ENCODE measurements at places on chromosomes 2 and 18.

GRCh38 chr2:26709323-26710110, 17.0 kb downstream of the KCNK3 start:
- DNase-seq: no peak

GRCh38 chr2:71950256-71951082, 197.2 kb downstream of the CYP26B1 start:
- DNase-seq: peak; percentile 76

GRCh38 chr2:171858397-171858958, 35.6 kb downstream of the SLC25A12 start:
- no peak for DNase-seq

DNA sequence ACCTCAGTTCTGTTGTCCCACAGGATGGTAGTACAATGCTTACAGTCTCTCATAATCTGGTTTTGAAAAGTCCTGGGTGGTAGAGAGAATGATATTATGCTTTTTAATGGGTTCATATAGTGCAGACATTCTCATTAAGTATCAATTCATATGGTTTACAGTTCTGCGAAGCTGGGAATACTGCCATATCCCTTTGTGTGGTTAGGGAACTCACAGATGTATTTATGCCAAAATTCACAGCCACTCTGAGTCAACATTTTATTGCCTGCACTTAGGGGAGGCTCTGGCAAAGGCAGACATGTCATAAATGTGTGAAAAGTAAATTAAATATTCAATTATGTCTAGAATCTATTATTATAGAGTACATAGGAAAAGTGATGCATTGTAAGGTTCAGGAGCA, 808.2 kb downstream of the SUCLG1 start:
- no peak for DNase-seq

DNA sequence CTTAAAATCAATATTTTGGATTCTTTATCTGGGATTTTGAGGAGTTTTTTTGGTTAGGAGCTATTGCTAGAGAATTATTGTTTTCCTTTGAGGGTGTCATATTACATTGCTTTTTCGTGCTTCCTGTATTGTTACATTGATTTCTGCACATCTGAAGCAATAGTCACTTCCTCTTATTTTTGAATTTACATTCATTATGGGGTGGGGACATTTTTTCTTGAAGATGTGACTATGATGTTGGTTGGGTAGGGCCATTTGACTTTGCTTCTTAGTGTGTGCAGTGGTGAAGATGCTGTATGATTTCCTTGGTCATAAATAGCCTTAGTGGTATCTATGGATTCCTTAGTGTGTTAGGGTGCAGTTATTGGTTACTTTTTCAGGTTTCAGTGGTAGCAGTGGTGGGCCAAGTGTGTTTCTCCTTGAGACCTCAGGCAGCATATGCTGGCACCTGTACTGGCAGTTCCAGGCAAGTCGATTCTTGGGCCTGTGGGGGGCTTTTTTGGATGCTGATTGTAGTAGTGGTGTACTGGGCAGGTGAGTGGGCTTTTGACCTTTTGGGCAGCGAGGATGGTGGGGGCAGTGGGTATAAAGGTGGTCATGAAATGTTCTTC, 61.8 kb downstream of the ARHGAP25 start:
- peak; percentile 92 for DNase-seq

- DNase-seq: no peak
Observed at GRCh38 chr2:142756430-142756829, 121.0 kb upstream of the KYNU start.

- DNase-seq: no peak
Observed at GRCh38 chr2:24080701-24081100, 3.9 kb downstream of the TP53I3 start.

All from inflammatory macrophage treated with lipopolysaccharide for 1 hour (primary cell).